SK-N-SH treated with all-trans-retinoic acid at 6 μM for 48 hours (cell line): ENCODE measurements at places on chromosomes 11 and 22.

DNA sequence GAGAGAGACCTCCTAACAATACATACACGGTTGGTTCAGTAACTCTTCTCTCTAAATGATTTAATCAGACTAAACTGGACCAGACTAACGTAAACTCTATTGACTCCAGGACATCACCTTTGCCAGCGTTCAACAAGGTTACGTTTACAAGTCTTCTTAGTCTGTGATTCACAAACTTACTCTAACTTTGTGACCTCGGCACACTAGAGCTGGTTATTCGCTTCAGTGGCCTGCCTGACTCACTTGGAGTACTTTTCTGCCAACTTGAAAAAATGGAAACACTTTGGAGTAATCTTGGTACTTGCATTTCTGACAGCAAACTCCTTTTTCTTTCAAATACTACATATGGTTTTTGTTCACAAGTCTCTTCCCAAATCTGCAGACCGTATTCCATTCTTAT lies 26.2 kb downstream of the MTMR2 start:
- ATAC-seq = no peak

DNA sequence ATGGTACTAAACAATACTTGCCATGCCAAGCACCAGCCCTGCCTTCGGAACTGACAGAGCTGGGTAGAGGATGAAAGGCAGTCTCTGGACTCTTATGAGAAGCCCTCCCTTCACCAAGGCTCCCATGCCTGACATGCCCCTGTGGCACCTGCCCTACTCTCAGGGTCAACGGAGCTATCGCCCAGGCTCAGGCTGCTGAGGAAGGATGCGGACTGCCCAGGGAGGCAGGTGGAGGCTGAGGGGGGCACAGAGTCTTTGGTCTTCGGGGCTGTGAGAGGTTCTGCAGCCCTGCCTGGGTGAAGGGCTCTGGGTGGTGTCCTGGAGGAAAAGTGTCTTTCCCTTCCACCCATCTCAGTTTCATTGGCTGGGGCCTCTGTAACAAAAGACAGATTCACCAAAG lies 290.8 kb upstream of the B3GAT1 start:
- no peak for ATAC-seq

DNA sequence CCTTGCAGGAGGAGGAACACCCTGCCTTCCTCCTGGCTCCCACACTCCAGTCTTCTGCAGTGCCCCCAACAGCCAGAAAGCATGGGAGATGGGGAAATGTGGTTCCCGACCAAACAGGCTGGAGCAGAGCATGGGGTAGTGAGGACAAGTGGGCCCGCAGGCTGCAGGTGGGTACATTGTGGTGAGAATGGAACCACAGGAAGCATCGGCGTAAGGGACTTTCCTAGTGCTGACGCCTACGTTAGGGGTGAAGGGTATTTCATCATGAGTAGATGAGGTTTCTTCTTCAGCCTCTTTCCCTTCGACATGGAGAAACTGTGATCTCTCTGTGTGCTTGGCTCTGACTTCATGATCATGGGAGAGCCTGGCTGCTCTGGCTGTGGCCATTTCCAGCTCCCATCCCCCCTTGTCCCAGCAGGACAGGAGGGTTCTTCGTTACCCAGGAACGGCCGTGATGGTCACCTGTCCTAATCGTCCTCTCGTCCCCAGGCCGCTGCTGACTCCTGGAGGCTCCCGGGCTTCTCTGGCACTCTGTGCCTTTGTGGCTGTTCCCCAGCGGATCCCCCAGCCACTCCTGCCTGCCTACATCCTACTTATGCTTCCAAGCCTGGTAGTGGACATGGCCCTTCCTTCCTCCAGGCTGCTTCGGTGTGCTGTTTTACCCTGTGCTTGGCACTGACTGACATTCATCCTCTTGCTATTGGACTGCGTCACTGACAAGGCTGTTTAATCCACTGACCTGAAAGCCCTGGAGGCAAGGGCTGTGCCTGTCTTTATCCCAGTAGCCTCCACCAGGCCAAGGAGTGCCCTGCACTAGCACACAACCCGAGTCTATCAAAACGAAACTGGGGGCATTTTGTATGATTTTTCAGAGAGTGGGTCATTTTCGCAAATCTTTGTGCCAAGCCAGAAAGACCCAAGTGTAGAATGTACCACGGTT lies 65.2 kb upstream of the CECR2 start:
- no peak for ATAC-seq

- ATAC-seq = no peak
Observed at GRCh38 chr22:43345761-43346301, 2.7 kb upstream of the SCUBE1 start.

DNA sequence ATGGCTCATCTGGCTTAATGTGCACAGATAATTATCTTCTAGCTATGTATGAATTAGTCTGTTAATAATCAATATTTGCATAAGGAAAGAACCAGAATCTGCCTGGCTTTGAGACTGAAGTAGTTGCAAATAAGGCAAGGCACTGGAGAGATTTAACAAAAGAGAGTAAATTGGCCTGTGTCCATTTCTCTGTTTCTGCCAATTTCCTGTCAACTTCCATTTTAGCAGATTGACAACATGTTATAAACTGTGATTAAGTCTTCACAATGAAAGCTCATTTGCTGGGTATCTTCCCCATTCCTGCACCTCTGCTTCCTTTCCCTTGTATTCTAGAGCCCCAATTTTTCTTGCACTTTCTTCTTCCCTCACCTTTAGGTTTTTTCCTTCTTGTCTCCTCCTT lies 5.3 kb upstream of the TMEM123 start:
- ATAC-seq = no peak
